ENCODE measurements at places on chromosomes 3 and 15. TPM values are rescaled to one million over a fixed set of nuclear protein-coding genes. Genes with fewer than 3 reads are reported as not detected.
A peak's percentile ranks its signal among the peaks of the same experiment; 100 is the strongest.

DNA sequence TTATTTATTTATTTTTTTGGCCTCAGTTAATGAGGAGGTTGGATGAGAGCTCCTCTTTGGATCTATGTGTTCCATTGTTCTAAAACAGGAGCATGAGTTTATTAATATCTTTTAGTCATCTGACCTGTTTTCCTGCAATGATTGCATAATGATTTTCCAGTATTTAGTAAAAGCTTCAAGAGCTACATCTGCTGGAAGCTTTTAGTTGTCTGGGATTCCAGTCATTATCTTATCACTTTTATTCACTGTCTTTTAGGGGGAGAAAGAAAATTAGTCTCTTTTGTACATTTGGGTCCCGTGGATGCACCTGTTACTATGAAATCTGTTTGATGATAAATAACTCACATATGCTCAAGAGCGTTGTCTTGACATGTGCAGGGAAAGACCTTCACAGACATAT lies 1270.0 kb downstream of the ROBO1 start:
- no peaks in the 10 kb centered on the region for H3K27me3 ChIP-seq
- no peak overlapping the region for H3K27ac ChIP-seq

- H3K27ac ChIP-seq = no peak overlapping the region
- DNase-seq = no peak
- no peak overlapping the region for H3K4me3 ChIP-seq
- H3K36me3 ChIP-seq = no peaks in the 10 kb centered on the region
- H3K4me1 ChIP-seq = no peaks in the 10 kb centered on the region
- H3K27me3 ChIP-seq = no peaks in the 10 kb centered on the region
Measured at GRCh38 chr15:62684123-62684808, 358.3 kb upstream of the TPM1 start.

Gene ROBO2
- total RNA-seq = 14.8 TPM

DNA sequence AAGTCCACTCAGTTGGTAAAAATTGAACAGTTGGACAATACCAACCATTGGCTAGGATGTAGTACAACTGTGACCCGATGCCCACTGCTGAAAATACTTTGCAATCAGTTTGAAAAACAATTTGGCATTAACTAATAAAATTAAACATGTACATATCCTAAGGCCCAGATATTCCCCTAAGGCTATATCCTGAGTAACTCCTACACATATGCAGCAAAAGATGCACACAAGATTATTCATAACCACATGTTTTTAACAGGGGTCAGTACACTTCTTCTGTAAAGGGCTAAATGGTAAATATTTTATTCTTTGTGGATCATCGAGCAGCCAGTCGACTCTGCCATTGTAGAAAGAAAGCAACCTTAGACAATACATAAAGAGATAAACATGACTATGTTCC lies 116.3 kb downstream of the MEX3B start:
- H3K36me3 ChIP-seq = no peaks in the 10 kb centered on the region
- H3K4me1 ChIP-seq = no peaks in the 10 kb centered on the region

DNA sequence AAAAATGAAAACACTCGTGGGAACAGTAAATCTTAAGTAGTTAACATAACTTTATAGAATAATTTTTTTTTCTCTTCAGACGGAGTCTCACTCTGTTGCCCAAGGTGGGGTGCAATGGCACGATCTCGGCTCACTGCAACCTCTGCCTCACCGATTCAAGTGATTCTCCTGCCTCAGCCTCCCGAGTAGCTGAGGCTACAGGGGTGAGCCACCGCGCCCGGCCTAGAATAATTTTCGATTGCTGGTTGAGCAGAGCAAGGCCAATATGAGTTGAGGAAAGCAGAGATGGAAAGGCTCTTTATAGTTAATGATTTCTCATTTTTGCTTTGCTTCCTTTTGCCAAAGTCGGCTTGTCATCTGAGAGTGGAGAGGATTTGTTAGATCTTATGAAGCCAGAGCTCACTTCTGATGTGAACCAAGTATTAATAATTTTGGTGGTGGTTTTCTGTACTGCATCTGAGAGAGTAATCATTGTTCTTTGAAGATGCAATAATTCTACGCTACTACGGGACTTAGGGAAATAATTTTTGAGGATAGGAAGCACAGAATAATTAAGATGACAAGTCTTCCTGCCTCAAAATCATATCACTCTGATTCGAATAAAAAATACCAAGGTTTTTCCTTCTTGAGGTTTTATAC lies 1.6 kb upstream of the GOLM2 start:
- peak overlapping the region; percentile 99 for H3K4me3 ChIP-seq
- peak; percentile 78 for DNase-seq
- no peaks in the 10 kb centered on the region for H3K27me3 ChIP-seq
- H3K36me3 ChIP-seq = no peaks in the 10 kb centered on the region
- H3K4me1 ChIP-seq = peaks cover 44% of the 10 kb centered on the region
- peak overlapping the region; percentile 91 for H3K27ac ChIP-seq

DNA sequence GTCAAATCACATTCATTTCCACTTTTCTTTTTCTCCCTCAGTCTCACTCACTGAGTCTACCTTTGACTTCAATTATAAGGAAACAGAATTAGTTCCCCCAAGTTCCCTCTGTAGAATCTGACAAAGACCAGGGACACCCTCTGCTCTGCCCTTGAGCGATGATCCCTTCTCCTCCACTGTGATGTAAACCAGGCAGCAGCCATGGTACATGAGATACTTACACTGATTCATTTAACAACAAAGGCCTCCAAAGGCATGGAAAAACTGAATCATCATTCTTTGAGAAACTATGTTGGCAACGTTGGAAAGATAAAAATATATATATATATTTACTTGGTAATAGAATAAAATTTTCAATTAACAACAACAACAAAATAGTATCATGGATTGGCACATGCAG lies 84.1 kb downstream of the P3H2 start:
- H3K4me3 ChIP-seq = no peak overlapping the region
- H3K27me3 ChIP-seq = no peaks in the 10 kb centered on the region
- H3K4me1 ChIP-seq = peaks cover 5% of the 10 kb centered on the region
- no peaks in the 10 kb centered on the region for H3K36me3 ChIP-seq

DNA sequence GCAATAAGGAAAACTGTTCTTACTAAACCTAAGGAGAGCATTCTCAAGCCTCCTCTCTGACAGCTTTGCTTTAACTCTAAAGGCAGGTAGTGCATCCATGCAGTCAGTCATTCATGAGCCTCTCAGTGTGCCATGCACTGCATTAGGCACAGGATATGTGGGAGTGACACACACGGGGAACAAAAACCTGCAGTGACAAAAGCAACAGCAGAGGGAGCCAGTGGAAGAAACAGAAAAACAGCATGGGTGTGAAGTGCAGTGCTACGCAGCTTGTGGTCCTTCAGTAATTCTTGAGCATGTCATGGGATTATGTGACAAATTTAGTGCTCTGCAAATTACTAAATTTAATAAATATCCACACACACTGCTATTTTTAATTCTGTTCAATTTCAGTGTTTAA lies 230.7 kb downstream of the BBX start:
- no peak overlapping the region for H3K27ac ChIP-seq
- DNase-seq = no peak
- H3K36me3 ChIP-seq = peaks cover 21% of the 10 kb centered on the region
- H3K27me3 ChIP-seq = no peaks in the 10 kb centered on the region
- no peaks in the 10 kb centered on the region for H3K4me1 ChIP-seq

DNA sequence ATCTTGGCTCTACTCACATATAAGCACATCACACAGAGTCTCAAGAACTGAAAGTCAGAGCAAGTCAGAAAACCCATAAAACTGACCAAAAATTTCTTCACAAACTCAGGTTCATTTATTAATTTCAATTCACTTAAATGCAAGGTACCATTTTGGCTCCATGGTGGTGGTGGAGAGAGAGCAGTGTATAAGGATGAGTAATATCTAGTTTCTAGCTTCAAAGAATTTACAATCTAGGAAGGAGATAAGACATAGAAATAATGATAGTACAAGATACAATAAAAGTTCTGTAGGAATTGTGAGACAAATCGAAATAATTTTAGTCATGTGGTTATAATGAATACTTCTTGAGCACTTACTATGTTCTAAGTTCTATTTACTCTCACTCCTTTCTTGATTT lies 6.7 kb upstream of the TP53BP1 start:
- no peak for DNase-seq
- no peaks in the 10 kb centered on the region for H3K36me3 ChIP-seq
- H3K27me3 ChIP-seq = no peaks in the 10 kb centered on the region
- H3K27ac ChIP-seq = no peak overlapping the region
- no peaks in the 10 kb centered on the region for H3K4me1 ChIP-seq

DNA sequence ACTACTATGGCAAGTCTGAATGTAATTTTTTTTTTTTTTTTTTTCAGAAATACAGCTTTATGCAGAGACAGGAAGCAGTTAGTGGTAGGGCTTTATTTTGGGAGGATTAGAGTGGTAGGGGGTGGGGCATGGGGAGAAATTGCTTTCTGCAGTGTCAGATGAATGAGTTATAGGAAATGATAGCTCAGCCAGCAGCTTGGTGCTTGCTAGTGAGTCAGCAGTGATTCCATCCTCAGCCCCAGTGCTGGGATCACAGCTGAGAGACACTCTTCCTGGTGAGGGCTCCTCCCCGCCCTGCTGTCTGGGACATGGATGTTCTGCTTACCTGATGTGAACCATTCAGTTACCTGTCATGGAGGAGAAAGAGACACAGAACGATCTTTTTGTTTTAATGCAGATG lies 39.6 kb downstream of the SEMA6D start:
- H3K4me1 ChIP-seq = no peaks in the 10 kb centered on the region
- no peak for DNase-seq
- no peaks in the 10 kb centered on the region for H3K27me3 ChIP-seq
- H3K36me3 ChIP-seq = no peaks in the 10 kb centered on the region

- no peak for DNase-seq
- H3K36me3 ChIP-seq = no peaks in the 10 kb centered on the region
- no peaks in the 10 kb centered on the region for H3K27me3 ChIP-seq
- H3K4me1 ChIP-seq = no peaks in the 10 kb centered on the region
- no peak overlapping the region for H3K27ac ChIP-seq
Measured at GRCh38 chr3:164912916-164913315, 165.4 kb downstream of the SI start.

GRCh38 chr3:9142362-9142761 lies 107.1 kb downstream of the SRGAP3 start:
- H3K36me3 ChIP-seq = no peaks in the 10 kb centered on the region
- H3K4me1 ChIP-seq = no peaks in the 10 kb centered on the region
- H3K27ac ChIP-seq = no peak overlapping the region
- no peak overlapping the region for H3K4me3 ChIP-seq

Gene HIGD2B
- total RNA-seq = not detected

- no peaks in the 10 kb centered on the region for H3K27me3 ChIP-seq
- H3K4me3 ChIP-seq = no peak overlapping the region
- no peaks in the 10 kb centered on the region for H3K36me3 ChIP-seq
Measured at GRCh38 chr15:79505956-79506355, 73.8 kb downstream of the MINAR1 start.

DNA sequence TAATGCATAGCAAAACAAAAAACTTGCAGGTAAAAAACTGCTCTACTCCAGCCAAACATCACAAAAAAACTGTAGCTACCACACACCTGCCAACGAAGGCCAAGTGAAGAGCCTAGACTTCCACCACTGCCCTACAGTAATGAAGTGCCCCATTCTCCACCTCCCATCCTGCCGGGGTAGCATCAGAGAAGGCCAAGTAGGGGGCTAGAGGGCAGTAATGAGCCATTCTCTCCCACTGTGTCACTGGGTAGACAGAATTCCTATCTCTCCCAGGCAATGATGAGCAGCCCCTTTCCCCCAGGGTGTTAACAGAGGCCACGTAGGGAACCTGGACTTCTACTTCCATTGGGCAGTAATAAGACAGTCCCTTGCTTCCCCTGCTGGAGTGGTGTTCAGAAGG lies 9.5 kb downstream of the SEC22C start:
- H3K27me3 ChIP-seq = no peaks in the 10 kb centered on the region
- H3K4me1 ChIP-seq = no peaks in the 10 kb centered on the region
- no peak overlapping the region for H3K27ac ChIP-seq
- H3K36me3 ChIP-seq = peaks cover 25% of the 10 kb centered on the region

DNA sequence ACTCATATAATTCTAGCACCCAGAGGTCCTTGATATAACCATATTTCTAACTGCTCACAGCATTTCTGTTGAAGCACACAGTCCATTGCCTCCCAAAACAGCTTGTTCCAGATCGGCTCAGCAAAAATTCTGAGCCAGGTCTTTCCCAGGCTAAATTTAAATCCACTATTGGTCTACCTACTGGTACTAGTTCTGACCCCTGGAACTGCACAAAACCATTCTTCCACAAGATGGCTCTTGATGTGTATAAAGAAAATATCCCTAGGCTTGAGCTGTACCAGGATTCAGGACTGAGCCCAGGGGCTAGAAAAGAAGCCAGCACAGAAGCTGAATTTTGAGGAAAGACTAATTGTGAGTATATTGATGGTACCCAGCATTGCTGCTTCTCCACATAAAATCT lies 75.4 kb upstream of the ABHD17C start:
- no peak overlapping the region for H3K4me3 ChIP-seq
- no peaks in the 10 kb centered on the region for H3K4me1 ChIP-seq
- H3K27ac ChIP-seq = no peak overlapping the region
- no peak for DNase-seq
- H3K27me3 ChIP-seq = no peaks in the 10 kb centered on the region

Gene ENTPD3
- total RNA-seq = 1.6 TPM

- DNase-seq = no peak
- no peak overlapping the region for H3K27ac ChIP-seq
- H3K4me3 ChIP-seq = no peak overlapping the region
- no peaks in the 10 kb centered on the region for H3K36me3 ChIP-seq
- H3K4me1 ChIP-seq = no peaks in the 10 kb centered on the region
Measured at GRCh38 chr3:100540791-100541334, 48.4 kb downstream of the TMEM45A start.

GRCh38 chr3:30292192-30292893 lies 314.1 kb upstream of the TGFBR2 start:
- no peaks in the 10 kb centered on the region for H3K27me3 ChIP-seq
- H3K4me1 ChIP-seq = peaks cover 16% of the 10 kb centered on the region
- no peak for DNase-seq
- H3K36me3 ChIP-seq = no peaks in the 10 kb centered on the region

DNA sequence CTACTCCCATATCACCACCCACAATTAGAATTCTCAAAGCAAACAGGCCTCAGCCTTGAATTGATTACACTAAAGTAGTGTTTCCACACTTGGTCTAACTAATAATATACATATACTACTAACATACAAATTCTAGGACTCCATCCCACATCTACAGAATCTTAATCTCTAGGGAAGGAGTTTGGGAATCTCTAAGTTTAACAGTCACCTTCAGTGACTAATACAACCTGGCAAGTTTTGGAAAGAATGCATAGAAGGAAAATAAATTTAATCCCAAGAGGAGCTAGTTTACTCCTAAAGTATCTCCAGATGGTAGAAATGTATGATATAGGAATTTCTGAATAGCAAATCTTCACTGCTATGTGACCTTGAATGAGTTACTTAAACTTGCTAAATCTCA lies 9.1 kb downstream of the CLPX start:
- H3K4me1 ChIP-seq = no peaks in the 10 kb centered on the region
- H3K36me3 ChIP-seq = peaks cover 98% of the 10 kb centered on the region
- no peak for DNase-seq
- H3K27me3 ChIP-seq = no peaks in the 10 kb centered on the region

Gene LIPC
- 1.0 TPM for total RNA-seq

- H3K27ac ChIP-seq = no peak overlapping the region
- H3K36me3 ChIP-seq = peaks cover 11% of the 10 kb centered on the region
- peak; percentile 42 for DNase-seq
- peaks cover 4% of the 10 kb centered on the region for H3K4me1 ChIP-seq
Measured at GRCh38 chr3:46670000-46670890, 23.2 kb downstream of the ALS2CL start.

Gene SCN5A
- 0.77 TPM for total RNA-seq

Measured in spleen (tissue), 13 donors.